IPS DF 6.9 (cell line): ENCODE measurements at places on chromosomes 12 and 14.

DNA sequence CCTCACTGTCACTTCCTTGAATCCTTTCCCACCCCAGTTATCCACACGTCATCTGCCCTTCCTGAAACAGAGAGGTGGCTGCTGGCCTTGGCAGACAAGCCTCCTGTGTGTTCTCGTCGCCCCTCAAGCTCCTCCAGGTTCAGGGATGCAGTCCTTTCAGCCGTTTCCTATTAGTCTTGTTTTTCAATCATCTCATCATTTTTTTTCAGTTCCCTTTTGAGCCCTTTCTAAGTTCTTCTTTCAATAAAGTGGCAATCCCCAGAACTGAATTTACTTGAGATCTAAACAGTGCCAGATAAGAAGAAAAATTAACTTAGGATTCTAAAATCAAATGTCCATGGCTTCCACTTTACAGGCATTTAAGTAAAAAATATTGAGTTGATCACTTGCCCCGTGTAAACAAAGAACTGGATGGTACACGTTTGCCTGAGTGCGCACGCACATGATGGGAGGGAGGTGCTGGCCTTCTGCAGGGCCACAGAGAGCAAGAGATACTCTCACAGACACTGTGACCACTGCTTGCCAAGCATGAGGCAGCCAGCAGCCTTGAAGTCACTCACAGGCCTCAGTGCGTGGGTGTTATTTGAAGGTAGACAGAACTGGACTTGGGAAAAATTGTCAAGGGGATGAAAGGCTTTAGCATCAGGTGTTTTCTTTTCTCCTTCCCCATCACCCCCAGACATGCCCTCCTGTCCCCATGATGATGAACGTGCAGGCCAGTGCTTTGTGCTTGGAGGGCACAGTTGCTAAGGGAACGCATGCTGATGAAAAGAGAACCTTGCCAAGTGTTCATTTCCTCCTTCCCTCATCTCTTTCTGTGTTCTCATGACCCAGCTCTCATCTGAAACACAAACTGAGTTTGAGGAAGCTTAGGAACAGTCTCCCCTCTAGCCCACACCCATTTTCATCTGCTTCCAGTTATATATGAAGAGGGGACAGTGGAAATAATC lies 408.3 kb downstream of the EGLN3 start:
- DNase-seq, result no peak

DNA sequence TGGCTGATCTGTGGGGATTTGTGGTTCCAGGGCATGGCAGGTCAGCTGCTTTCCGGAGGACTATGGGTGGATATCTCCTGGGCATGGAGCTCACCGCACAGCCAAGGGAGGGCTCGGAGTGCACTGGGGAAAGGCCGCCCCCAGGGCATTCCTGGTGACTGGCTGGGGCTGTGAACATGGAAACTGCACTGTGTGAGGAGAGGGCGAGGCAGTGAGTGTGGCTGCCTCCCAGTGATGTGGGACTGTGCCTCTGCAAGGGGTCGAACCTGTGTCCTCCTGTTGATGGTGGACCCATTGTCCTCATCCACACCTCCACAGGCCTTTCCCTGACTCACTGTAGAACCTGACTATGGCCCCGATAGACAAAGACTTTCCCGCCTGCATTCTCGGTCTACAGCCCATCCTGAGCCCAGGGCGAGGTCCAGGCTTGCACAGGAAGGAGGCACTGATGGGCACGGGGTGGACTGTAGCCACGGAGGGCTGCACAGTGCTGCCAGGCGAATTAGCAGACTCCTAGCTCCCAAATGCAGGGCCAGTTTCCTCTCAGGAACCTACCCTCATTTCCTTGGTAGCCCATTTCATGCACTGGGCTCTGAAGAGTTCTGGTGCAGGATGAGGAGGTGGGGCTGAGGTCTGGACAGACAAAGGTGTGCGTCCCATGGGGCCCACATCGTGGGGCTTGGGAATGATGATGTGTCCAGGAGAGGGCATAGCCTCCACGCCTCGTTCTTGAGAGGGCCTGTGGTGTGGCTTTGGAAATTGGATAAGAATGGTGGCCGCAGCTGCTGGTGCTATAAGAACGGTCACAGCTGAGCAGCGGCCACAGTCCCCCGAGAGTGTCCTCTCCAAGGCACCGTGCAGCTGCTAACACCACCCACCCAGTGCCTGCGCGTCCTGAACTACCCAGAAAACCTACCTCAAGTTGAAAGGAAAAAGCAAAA lies 415.1 kb downstream of the TMEM121 start:
- DNase-seq, result no peak

- no peak for DNase-seq
Observed at GRCh38 chr12:125220404-125221273, 155.4 kb downstream of the AACS start.

GRCh38 chr14:71497645-71498086 lies 434.6 kb upstream of the RGS6 start:
- no peak for DNase-seq

DNA sequence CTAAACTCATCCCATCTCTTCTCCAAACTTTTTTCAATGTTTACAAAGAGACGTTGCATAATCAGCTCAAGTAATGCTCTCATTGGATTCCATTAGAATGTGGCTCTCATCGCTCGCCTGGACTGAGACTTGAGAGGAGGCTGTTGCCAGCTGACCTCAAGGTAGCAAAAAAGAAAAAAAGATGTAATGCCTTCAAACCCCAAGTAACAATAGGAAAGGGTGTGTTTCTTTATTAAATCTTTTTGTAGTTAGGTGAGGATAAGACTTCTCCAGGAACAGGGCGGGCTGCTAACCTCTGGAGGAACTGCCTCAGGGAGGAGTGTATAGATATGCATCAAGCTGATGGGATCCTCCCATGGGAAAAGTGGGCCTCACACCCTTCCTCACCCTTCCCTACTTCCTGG lies 956 bp upstream of the PTHLH start:
- no peak for DNase-seq

DNA sequence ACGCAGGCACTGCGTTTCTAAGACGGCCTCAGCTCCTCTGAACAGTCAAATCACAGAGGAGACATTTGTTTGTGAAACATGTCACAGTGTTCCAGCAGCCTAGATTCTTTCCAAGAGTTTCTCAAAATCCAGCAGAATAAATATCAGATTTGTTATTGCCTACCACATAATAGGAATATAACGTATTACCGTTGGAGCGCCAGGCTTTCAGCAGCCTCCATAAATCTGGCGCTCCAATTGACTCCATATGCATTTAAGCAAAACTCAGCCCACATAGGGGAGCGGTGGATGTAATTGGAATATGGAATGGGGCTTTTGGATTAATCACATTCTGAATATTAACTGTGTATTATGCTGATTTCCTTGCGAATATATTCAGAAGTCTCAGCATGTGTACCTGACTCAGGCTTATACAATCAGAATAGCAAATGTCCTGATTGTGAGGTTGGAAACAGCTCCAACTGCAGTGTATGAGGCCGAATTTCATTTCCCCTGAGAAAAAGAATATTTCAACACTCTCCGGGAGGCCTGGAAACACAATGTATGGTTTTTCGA lies 174.0 kb downstream of the ASCL4 start:
- no peak for DNase-seq

DNA sequence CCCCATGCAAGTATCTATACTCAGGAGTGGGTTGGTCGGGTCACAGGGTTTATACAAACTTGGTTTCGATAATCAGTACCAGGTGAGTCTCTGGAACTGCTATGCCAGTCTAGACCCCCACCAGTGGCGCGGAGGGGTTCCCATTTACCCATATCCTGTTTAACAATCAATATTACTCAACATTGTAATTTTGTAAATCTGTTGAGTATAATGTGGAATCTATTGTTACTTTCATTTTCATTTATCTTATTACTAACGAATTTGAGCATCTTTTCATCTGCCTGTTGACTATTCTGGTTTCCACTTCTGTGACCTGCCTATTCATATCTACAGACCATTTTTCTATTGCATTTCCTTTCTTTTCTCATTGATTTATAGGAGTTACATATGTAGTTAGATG lies 275.2 kb upstream of the CRY1 start:
- no peak for DNase-seq

DNA sequence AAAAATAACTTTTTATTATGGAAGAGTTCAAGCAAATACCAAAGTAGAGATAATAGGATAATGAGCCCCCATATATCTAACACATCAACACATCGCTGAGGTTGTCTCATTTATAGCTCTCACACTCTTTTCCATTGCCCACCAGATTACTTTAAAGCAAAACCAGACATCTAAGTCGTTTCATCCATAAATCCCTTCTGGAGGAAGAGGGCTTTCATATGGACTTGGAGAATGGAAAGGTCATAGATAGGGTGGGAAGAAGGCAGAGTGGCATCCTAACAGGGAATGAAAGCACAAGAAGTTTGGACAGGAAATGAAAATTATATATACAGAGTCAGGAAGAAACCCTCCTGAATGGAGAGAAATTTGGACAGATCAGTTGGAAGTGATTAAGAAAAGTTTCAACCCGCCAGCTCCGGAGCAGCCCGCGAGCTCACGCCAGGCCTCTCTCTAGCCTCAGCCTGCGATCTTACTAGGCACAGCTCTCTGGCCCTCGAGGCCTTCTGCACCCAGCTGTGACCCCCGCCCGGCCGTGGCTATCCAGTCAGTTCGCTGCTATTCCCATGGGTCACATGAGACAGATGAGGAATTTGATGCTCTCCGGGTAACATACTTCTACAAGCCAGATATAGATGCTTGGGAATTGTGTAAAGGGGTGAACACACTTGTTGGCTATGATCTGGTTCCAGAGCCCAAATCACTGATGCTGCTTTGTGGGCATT lies 48.4 kb upstream of the NID2 start:
- DNase-seq, result no peak

DNA sequence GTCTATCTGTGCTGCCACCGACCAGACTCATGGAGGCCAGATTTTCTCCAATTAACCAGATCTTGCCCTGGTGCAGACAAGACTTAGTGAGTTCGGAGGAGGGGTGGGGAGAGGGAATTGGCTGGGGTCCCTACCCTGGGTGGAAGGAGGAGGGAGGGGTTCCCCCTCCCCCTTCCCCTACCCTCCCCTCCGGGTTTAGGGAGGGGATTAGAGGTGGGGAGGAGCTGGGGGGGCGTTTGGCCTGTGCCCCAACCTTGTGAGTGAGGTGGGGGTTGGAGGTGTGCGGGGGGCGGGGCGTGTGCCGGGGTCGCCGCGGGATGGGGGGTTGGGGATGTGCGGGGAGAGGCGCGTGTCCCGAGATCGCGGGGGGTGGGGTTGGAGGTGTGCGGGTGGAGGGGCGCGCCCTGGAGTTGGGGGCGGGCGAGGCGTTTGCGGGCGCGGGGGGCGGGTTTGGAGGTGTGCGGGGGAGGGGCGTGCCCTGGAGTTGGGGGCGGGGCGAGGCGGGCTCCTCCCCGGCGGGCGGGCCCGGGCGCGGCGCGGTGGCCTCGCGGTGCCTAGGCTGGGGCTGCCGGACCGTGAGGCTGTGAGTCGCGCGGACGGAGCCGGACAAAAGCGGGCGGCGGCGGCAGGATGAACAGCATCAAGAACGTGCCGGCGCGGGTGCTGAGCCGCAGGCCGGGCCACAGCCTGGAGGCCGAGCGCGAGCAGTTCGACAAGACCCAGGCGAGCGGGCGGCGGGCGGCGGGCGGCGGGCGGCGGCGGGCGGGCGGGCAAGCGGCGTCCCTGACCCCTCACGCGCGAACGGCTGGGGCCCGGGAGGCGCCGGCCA lies at the start of gene HIP1R:
TSS of gene HIP1R (plus strand) at position 537 of the 829 bp plus-strand sequence. CDS start at position 631, 94 bp downstream.
- DNase-seq, result no peak

GRCh38 chr12:15563663-15564062 lies 225.5 kb downstream of the EPS8 start:
- no peak for DNase-seq

DNA sequence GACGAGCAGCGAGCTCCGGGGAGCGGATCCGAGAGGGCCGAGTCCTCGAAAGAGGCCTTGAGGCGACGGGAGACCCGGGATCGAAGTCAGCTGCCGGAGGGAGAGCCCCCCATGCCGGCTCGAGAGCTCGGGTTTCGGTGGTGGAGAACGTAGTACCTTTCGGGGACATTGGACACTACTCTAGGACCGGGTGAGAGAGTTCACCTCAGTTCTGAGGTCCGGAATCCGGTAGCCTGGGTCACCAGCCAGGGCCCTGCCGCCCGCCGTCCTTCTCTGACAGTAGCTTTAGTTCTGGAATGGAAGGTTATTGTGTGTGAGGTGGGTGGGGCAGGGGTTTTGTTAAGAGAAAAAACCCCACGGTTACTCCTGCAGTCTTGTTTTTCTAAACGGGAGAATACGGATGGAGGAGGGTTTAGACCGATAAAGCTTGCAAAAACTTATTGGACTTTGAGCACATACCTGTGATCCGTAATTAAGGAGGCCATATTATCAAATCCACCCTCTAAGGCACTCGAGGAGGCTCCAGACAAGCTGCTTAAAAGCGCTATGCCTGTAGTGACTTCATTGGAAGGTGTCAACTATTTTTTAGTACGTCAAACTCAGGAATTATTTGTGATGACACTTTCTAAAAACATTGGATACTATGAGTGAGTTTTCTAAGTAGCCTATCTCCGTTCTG lies 765 bp downstream of the SCYL2 start:
- no peak for DNase-seq

- DNase-seq, result no peak
Observed at GRCh38 chr12:130971925-130972585, 18.3 kb downstream of the ADGRD1 start.
